Smooth muscle cell of bladder (primary cell): ENCODE measurements at places on chromosomes 4 and X. TPM values are rescaled to one million over a fixed set of nuclear protein-coding genes. Genes with fewer than 3 reads are reported as not detected.

The PCDH19 gene
- total RNA-seq: under 0.01 TPM in 2 replicates

The ERAS gene
- not detected in 2 replicates for total RNA-seq

The TMEM154 gene
- total RNA-seq: 1.3 and 2.3 TPM in 2 replicates

The P2RY4 gene
- total RNA-seq: under 0.01 and 0.18 TPM in 2 replicates

The GABRG1 gene
- total RNA-seq: not detected in 2 replicates

The ODAPH gene
- not detected in 2 replicates for total RNA-seq

The P2RY10 gene
- total RNA-seq: not detected in 2 replicates

The GAGE12E gene
- not detected in 2 replicates for total RNA-seq

The LRAT gene
- total RNA-seq: under 0.01 and 0.18 TPM in 2 replicates

The VCX3B gene
- total RNA-seq: not detected in 2 replicates

The CRLF2 gene
- not detected in 2 replicates for total RNA-seq

The HPGD gene
- under 0.01 and 0.09 TPM in 2 replicates for total RNA-seq

The MAGEA4 gene
- not detected in 2 replicates for total RNA-seq

The MAGEC2 gene
- 0.09 and 0.14 TPM in 2 replicates for total RNA-seq

The DOK7 gene
- not detected in 2 replicates for total RNA-seq

The ZNF630 gene
- total RNA-seq: 1.7 and 2.1 TPM in 2 replicates

The XK gene
- total RNA-seq: under 0.01 TPM in 2 replicates

The TLR1 gene
- 0.85 and 0.92 TPM in 2 replicates for total RNA-seq

The F9 gene
- total RNA-seq: not detected in 2 replicates

The GUCY1A1 gene
- 0.71 and 1.2 TPM in 2 replicates for total RNA-seq

The NEXMIF gene
- total RNA-seq: under 0.01 and 0.09 TPM in 2 replicates

The PRSS12 gene
- total RNA-seq: 34.1 and 62.7 TPM in 2 replicates

The RHOXF1 gene
- total RNA-seq: not detected in 2 replicates

The UGT2B10 gene
- total RNA-seq: not detected in 2 replicates

The MID1IP1 gene
- 51.8 and 61.3 TPM in 2 replicates for total RNA-seq

The P2RY8 gene
- total RNA-seq: not detected in 2 replicates

The ZFP92 gene
- total RNA-seq: 0.14 and 0.28 TPM in 2 replicates

The PAGE1 gene
- not detected in 2 replicates for total RNA-seq

The ATOH1 gene
- not detected in 2 replicates for total RNA-seq

The MND1 gene
- total RNA-seq: 3.1 TPM in 2 replicates

The SH3D19 gene
- 29.2 and 35.9 TPM in 2 replicates for total RNA-seq

The SOWAHB gene
- not detected in 2 replicates for total RNA-seq

The CXCL5 gene
- total RNA-seq: 14.0 and 21.0 TPM in 2 replicates

The SPANXD gene
- not detected in 2 replicates for total RNA-seq

The IL13RA2 gene
- 440 and 612 TPM in 2 replicates for total RNA-seq

The EDA gene
- total RNA-seq: 0.14 and 0.18 TPM in 2 replicates

The TLR8 gene
- total RNA-seq: not detected in 2 replicates

The UGT2B11 gene
- not detected in 2 replicates for total RNA-seq

The TBX22 gene
- total RNA-seq: not detected in 2 replicates

The LAMP2 gene
- total RNA-seq: 123 and 165 TPM in 2 replicates

The IL13RA1 gene
- total RNA-seq: 53.3 and 56.0 TPM in 2 replicates

The CLDN22 gene
- not detected in 2 replicates for total RNA-seq

The PCDH18 gene
- total RNA-seq: 70.4 and 100 TPM in 2 replicates

The WAS gene
- 0.09 TPM in 1 of 2 replicates, not detected in the other for total RNA-seq

The MMRN1 gene
- total RNA-seq: 0.14 and 0.28 TPM in 2 replicates

The SSX2 gene
- not detected in 2 replicates for total RNA-seq

The CLCN5 gene
- 6.3 and 12.1 TPM in 2 replicates for total RNA-seq

The EGF gene
- 0.37 and 0.43 TPM in 2 replicates for total RNA-seq

The SLC25A43 gene
- 11.7 and 18.5 TPM in 2 replicates for total RNA-seq

The PCDH10 gene
- total RNA-seq: 0.28 and 1.8 TPM in 2 replicates

The PRDM8 gene
- 2.8 and 2.9 TPM in 2 replicates for total RNA-seq

The FDCSP gene
- not detected in 2 replicates for total RNA-seq
